ENCODE measurements at places on chromosomes 1 and 21. TPM values are rescaled to one million over a fixed set of nuclear protein-coding genes. Genes with fewer than 3 reads are reported as not detected.
A peak's percentile ranks its signal among the peaks of the same experiment; 100 is the strongest.

GRCh38 chr1:198669023-198669698 is 30.3 kb downstream of the PTPRC start:
- no peaks in the 10 kb centered on the region for H3K4me1 ChIP-seq
- no peaks in the 10 kb centered on the region for H3K27me3 ChIP-seq
- no peaks in the 10 kb centered on the region for H3K36me3 ChIP-seq
- no peak overlapping the region for H3K27ac ChIP-seq
- no peak overlapping the region for H3K4me3 ChIP-seq

The TSSK3 gene
- total RNA-seq, result not detected

- no peaks in the 10 kb centered on the region for H3K27me3 ChIP-seq
- DNase-seq, result peak; percentile 55
- no peak overlapping the region for H3K4me3 ChIP-seq
- H3K36me3 ChIP-seq, result peaks cover 7% of the 10 kb centered on the region
- H3K27ac ChIP-seq, result no peak overlapping the region
- peaks cover 19% of the 10 kb centered on the region for H3K4me1 ChIP-seq
These were observed 91.1 kb downstream of the STUM start for GRCh38 chr1:226639631-226640061.

- H3K27ac ChIP-seq, result no peak overlapping the region
- no peaks in the 10 kb centered on the region for H3K4me1 ChIP-seq
- H3K27me3 ChIP-seq, result no peaks in the 10 kb centered on the region
- H3K4me3 ChIP-seq, result no peak overlapping the region
These were observed 13.2 kb downstream of the HMGB4 start for GRCh38 chr1:33876970-33877650.

- H3K27ac ChIP-seq, result no peak overlapping the region
- DNase-seq, result no peak
- H3K27me3 ChIP-seq, result no peaks in the 10 kb centered on the region
- H3K36me3 ChIP-seq, result no peaks in the 10 kb centered on the region
These were observed 84.8 kb downstream of the KCND3 start for GRCh38 chr1:111904478-111905218.

DNA sequence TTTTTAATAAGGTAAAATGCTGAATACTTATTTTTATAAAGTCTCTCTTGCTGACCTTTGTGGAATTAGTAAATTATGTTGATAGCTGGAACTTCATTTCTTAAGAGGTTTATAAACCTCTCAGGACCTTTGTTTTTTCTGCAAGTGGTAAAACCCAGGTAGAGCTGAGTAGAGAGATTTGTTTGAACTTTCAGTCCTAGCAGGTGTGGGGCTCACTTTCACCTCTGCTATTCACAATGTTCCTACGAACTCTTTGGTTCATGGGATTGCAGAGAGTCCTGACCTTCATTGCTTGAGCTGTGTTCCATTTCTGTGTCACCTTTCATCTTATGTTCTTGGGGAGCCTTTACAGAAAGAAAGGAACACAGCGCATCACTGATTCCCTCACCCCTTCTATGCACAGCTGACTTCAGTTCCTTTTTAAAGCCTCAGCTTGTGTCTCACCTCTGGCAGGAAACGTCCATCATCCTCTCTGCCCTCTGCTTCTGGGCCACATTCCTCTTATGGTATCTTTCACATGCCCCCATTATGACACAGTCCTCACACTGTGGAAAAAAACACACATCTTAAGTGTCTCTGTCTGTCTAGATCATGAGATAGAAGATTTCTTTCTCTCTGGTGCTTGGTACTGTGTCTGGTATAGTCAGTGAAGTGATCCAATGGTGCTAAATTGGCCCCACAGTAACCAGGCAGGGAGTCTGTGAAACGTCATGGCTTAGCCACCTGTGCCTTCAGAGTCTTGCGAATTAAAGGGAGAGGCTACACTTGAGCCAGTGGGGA is 262.5 kb upstream of the B3GALT2 start:
- H3K27ac ChIP-seq, result no peak overlapping the region
- no peaks in the 10 kb centered on the region for H3K27me3 ChIP-seq
- no peak overlapping the region for H3K4me3 ChIP-seq
- no peaks in the 10 kb centered on the region for H3K4me1 ChIP-seq
- no peaks in the 10 kb centered on the region for H3K36me3 ChIP-seq
- no peak for DNase-seq

The OXCT2 gene
- total RNA-seq, result 2.8 TPM

The NPR1 gene
- total RNA-seq, result 60.9 TPM
